ENCODE measurements at places on chromosomes 12 and 14. TPM values are rescaled to one million over a fixed set of nuclear protein-coding genes. Genes with fewer than 3 reads are reported as not detected.
A peak's percentile ranks its signal among the peaks of the same experiment; 100 is the strongest.

Gene LMNTD1
- total RNA-seq: not detected

Gene ITPR2
- total RNA-seq: 43.3 TPM

Gene CLEC1A
- total RNA-seq: not detected

Gene SLC41A2
- 3.1 TPM for total RNA-seq

DNA sequence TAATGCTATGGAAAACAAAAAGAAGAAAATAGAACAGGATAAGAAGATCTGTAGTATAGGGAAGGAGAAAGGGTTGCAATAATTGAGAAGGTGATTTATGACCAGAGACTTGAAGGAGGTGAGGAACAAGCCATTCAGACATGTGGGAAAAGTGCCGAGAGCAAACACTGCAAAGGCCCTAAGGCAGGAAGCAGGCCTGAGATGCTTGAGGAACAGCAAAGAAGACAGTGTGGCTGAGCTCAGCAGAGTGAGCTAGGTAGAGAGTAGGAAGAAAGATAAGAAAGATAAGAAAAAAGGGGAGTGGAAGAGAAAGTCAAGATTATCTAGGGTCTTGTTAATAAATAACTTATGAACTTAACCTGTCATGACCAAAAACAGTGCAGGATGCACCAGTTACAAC, 671.8 kb downstream of the RPS29 start:
- DNase-seq: no peak

- peak; percentile 80 for DNase-seq
Measured at GRCh38 chr12:89524541-89525304, at the start of gene GALNT4. Gene GALNT4, minus strand, starts transcription at chr12:89524796. Its CDS starts 247 bp downstream, at chr12:89524549.

GRCh38 chr12:110102255-110102654, 21.9 kb upstream of the IFT81 start:
- no peak for DNase-seq

All from activated naive CD8-positive, alpha-beta T cell treated with anti-CD3 and anti-CD28 coated beads, Interleukin-2, amount 10 ng/mL, durations not matched to agents 7 days and 5 days (primary cell).